Right ventricle myocardium superior (tissue), 1 donor: ENCODE measurements at places on chromosomes 1 and 21.

- DNase-seq = no peak
Observed at GRCh38 chr1:50272912-50273311, 150.3 kb downstream of the DMRTA2 start.

DNA sequence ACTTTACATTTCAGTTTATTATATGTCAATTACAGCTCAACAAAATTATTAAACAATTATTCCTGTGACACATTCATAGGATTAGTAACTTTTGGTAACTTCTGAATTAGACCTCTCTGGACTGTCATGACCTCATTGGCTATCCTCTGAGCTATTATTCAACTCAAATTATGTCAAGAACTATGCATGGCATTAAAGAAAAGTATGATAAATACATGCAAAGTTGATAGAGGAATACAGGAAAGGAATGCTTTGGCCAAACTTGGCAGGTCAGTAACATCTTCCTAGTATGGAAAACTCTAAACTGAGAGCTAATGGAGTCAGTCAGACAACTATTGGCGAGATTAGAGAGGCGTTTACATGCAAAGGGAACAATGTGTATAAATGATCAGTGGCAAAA is 158.4 kb downstream of the DUSP10 start:
- DNase-seq = no peak

DNA sequence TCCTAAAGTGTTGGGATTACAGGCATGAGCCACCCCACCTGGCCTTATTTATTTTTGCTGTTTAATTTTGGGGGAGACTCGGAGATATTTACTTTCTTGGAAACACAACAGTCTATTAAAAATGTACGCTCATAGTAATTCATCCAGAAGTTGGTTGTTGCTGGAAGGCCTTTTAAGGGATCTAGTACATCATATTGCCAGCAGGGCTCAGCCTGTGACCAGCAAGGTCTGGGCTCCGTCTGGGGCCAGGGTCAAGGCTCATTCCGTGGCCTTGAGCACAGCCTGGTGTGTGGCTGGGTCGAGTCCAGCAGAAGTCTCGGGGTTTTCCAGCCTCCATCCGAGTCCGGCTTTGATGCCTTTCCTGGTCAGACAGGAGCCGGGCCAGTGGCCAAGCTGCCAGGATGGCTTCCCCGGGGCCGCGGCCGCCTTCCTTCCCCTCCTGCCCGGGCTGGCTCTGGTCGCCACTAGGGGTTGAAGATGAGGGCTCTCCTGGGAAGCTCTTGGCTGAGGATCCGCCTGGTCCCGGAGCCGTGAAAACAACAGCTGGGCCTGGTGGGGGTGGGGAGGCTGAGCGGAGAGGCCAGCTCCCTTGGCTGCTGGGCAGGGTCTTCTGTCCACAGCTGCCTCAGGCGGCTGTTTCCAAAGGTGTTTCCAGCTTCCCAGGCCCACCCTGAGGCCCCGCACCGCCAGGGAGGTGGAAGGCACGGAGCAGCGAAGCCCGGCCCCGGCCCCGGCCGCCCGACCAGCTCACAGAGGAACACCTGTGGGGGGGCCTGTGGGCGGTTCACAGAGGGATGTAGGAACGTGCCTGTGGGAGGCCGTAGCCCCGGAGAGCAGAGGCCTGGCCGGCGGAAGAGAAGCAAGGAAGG is 5.1 kb upstream of the VWA1 start:
- peak; percentile 89 for DNase-seq

DNA sequence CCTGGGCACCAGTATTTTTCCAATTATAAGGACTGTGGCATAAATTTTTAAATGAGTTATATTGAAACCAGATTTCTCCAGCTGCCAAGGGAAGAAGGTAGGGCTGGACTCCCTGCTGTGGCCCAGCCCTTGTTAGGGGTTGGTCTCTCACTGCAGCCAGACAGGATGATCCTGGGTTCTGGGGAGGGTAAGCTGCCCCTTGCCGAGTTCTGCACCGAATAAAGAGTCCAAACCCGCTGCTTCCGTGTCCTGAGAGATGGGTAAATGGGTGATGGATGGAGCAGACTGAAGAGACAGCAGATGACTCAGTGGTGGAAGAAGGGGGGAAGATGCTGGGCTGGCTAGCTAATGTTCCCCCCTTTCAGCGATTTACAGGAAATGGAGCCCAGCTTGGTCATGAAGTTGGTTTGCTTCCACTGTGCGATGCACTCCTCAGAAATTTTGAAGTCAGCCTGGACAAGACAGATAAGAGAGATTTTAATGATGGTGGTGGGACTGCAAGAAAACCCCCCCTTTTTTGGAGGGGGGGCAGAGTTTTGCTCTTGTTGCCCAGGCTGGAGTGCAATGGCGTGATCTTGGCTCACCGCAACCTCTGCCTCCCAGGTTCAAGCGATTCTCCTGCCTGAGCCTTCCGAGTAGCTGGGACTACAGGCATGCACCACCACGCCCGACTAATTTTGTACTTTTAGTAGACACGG is 41.4 kb downstream of the YARS1 start:
- no peak for DNase-seq
